ENCODE measurements at places on chromosomes 4 and X. TPM values are rescaled to one million over a fixed set of nuclear protein-coding genes. Genes with fewer than 3 reads are reported as not detected.

- DNase-seq, result no peak
These were observed 96.0 kb upstream of the NUDT6 start for GRCh38 chr4:123018396-123018775.

GRCh38 chr4:88646528-88647280 is 50.9 kb downstream of the NAP1L5 start:
- no peak for DNase-seq

- DNase-seq, result no peak
These were observed 88.1 kb upstream of the MAB21L2 start for GRCh38 chr4:150493851-150494250.

Gene FSTL5
- total RNA-seq, result not detected

DNA sequence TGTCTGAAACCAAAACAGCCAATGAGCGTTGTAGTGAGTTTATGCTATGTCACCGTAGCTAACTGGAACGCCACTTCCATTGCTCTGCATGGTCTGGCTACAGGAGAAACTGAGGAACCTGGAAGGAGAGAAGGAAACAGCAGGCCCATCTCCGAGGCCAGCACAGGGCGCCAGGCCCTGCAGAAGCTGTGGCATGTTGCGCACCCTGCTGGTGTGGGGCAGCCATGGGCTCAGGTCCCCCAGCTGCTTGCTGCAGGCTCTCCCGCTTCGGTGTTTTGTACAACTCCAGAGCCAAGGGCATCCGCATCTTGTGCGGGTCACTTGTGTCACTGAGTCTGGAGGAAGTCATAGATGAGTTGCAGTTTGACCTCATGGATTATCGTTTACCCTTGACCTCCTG is 89.2 kb downstream of the AFAP1 start:
- DNase-seq, result no peak

DNA sequence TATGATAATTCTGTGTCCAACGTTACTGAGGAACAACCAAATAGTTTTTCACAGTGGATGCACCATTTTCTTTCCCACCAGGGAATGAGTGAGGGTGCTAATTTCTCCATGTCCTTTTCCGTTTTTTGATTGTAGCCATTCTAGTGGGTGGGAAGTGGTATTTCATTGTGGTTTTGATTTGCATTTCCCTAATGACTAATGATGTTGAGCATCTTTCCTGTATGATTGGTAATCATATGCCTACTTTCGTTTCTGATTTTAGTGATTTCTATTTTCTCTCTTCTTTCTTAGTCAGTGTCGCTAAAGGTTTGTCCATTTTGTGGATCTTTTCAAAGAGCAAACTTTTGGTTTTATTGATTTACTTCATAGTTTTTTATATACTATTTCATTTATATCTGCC is 32.1 kb upstream of the TEX13D start:
- DNase-seq, result no peak

Gene TMPRSS11E
- total RNA-seq, result not detected

DNA sequence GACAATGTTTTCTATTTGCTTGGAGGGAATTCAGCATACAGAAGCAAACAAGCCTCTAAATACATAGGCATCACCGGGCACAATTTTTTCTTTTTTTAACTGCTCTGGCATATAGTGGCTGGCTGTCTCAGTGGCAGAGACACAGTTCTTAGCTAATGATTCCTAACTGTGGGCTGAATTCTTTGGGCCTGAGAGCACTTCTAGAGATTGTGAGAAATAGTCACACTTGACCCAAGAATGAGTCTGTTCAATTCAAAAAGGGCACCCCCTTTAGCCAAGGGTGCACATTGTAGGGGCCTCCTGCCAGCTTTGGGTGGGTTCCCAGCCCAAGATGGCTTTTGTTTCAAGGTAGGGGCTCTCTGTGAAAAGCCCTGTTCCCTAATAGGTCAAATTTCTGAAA is 345.7 kb downstream of the ARHGAP10 start:
- DNase-seq, result no peak

DNA sequence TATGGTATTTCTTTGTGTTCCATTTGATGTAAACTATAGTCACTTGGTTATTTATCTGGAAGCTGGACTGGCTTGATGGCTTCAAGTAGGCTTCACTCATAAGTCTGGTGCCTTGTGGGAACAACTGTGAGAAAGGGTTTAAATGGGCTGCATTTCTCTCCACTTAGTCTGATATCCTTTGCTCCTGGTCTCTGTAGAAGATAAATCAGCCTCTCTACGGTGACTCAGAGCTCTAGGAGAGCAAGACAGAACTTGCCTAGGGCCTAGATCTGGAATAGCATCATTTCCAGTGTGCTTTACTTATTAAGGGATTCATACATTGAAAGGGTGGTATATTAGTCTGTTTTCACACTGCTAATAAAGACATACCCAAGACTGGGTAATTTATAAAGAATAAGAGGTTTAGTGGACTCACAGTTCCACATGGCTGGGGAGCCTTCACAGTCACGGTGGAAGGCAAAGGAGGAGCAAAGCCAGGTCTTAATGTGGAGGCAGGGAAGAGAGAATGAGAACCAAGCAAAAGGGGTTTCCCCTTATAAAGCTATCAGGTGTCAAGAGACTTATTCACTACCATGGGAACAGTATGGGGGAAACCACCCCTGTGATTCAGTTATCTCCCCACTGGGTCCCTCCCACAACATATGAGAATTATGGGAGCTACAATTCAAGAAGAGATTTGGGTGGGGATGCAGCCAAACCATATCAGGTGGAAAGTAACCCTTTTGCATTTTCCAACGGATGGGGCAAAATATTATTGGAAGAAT is 1746.4 kb upstream of the PCDH7 start:
- DNase-seq, result no peak

- no peak for DNase-seq
These were observed 200.4 kb downstream of the MAB21L2 start for GRCh38 chr4:150782311-150782710.

DNA sequence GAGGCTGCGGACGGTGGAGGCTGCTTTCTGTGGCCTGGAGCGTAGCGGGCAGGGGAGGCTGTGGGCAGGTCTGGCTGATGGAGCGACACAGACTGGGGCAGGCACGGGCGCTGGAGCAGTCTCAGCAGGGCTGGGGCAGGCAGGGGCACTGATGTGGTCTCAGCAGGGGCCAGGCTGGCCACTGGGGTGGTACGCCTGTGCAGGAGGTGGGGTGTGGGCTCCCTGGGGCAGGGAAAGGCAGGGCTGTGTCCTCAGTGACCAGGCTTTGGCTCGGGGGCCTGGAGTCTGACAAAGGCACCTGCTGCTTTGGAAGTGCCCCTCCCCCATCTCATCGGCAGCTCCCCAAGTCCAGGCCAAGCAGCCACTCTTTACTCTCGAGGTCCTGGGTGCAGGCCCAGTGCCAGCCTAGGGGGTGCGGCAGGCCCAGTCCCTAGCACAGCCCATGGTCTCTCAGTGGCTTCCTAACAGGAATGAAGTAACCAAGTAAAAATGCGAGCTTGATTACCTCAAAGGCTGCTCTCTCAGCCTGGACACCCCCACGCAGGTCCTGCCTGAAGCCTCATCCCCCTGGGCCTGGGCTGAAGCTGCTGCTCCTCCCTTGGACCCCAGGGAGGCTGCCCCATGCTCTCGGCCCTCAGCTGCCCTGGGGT is 55.5 kb downstream of the ADRA2C start:
- no peak for DNase-seq

DNA sequence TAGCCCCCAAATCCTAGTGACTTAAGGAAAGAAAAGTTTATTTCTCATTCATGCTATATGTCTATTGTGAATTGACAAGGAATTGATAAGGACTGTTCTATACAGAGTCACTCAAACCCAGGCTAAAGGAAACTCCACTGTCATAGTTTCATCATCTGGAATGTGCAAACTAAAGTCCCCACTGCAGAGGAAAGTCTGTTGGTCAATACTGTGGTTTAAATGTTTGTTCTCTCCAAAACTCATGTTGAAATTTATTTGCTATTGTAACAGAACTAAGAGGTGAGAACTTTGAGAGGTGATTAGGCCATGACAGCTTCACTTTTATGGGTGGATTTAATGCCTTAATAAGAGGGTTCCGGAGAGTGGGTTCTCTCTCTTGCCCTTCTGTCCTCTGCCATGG is 149.6 kb downstream of the COX18 start:
- DNase-seq, result no peak

GRCh38 chr4:47309165-47309564 is 154.3 kb downstream of the COMMD8 start:
- DNase-seq, result no peak

GRCh38 chrX:39813631-39814277 is 284.0 kb downstream of the BCOR start:
- no peak for DNase-seq

Gene SLC2A9
- 6.6 TPM for total RNA-seq

- DNase-seq, result no peak
These were observed 41.8 kb downstream of the SULT1B1 start for GRCh38 chr4:69718396-69719271.

Gene SERPINA7
- not detected for total RNA-seq

Gene INTS12
- total RNA-seq, result 20.3 TPM

Gene PLP1
- total RNA-seq, result 0.38 TPM

Gene CCSER1
- total RNA-seq, result 11.4 TPM

GRCh38 chrX:50100188-50100587 is 100.6 kb downstream of the AKAP4 start:
- DNase-seq, result no peak

DNA sequence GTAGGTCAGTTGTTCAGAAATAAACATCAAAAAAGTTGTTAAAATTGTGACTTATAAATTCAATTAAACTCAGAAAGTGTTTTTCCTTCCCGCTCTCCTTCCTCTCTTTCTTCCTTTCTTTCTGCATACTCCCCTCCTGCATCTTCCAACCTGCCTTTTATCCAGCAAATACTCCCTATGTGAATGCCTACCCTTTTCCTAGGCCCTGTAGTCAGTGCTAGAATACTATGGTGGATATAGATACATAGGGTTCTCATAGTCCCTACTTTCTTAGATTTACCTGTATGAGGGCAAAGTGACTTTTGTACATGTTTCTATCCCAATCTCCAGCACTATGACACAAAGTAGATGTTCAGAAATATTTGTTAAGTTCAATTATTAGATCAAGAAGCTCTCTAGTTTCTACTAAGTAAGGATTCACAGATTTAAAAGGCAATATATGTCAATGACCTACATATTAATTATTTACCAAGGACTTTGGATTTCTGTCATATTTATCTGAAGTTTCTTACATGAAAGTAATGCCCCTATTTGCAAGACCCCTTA is 732 bp downstream of the SULT1E1 start:
- no peak for DNase-seq

Gene IL2RG
- 18.4 TPM for total RNA-seq

DNA sequence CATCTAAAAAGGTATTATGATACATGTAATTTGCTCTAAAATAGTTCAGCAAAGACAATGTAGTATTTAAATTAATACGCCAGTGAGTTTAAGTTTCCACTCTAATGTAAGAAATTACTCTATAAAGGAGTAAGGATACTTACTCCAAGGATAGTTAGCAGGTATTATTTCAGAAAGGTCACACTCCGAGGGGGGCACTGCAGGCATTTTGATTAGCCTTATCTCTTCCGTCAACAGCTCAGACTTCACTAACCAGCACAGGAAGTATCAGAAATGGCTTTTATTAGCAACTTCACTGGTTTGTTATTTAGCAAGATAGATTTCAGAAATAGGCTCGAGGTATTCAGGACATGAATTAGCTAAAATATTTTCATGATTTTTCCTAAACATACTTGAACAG is 127.0 kb downstream of the COX18 start:
- DNase-seq, result no peak

GRCh38 chrX:5876984-5877596 is 351.6 kb downstream of the NLGN4X start:
- no peak for DNase-seq

GRCh38 chr4:70721747-70722146 is at the start of gene RUFY3:
Gene RUFY3, plus strand, starts transcription at chr4:70721964. Its CDS starts 610 bp downstream, at chr4:70722574.
- DNase-seq, result no peak

DNA sequence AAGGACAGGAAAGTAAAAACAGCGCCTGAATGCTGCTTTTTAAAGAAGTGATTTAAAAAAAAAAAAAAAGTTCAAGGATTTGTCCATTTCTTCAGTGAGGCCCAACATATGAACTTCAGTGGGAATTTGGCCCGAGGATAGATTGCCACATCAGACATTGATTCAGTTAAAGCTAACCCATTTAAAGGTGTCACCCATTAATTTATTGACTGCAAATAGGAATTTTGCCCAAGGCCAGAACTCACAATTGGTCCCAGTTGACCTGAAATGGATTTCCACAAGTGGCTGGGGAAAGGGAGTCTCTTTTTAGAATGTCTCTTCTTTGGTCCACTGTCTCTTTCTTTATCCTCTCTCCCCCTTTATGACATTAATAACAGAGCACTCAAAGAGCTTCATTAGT is 86.5 kb upstream of the RPL34 start:
- no peak for DNase-seq

- no peak for DNase-seq
These were observed 82.8 kb downstream of the CPZ start for GRCh38 chr4:8675383-8675782.

DNA sequence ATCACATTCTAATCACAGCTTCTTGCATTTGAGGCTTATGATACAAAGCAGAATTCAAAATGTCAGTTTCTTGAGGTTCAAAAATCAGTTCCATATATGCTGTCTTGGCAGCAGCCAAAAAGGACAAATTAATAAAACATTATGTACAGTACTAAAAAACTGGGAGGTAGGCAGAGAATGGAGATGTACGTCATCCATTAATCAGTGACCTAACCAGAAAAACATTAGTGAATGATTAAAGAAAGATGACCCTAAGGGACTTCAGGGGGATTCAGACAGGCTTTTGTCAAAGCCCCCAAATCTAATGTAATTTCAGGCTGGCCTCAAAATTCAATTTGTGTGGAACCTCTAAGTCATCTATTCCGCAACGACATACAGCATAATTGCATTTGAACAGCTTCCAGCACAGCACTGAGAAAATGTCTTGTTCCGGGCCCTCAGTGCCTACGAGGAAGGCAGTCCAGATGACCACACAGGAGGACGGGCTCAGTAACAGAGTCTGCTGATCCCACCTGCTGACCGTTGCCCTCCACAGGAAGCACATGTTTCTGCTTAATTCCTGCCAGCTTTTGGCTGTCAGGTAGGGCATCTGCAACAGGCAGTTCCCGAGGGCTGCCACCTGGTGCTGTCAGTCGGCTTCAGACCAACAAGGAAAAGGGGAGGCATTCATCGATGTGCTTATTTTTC is 83.8 kb upstream of the HHIP start:
- no peak for DNase-seq

Gene C4orf36
- total RNA-seq, result not detected

Gene SRPX2
- 198 TPM for total RNA-seq

DNA sequence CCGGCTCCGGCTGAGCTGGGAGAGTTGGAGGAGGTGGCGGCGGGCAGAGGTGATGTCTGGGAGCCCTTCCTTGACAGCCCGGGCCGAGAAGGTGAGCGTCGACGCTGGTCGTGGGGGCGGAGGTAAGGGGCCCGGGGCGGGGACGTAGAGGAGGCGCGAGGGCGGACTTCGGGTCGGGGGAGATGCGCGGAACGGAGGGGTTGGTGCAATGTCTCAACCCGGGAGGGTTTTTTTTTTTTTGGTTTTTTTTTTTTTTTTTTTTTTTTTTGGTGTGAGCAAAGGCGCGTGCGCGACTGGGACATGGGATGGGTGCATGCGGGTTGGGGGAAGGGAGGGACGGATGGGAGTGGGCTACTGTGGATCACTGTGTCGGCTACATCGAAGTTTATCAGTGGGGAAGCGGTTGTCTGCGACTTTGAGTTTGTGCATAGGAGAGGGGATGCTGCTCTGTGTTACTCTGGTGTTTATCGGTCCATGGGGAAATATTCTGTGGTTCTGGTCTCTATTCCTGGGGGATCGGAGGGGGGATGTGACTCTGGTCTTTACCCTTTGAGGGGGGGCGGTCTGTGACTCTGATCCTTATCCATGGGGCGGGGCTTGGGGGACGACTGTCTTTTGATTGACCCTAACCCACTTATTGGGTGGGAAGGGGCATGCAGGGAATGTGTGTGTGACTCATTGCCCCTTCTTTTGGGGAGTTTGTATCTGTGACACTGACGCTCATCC is 537 bp downstream of the RBM10 start:
- DNase-seq, result no peak
